Cortex of kidney (tissue), 1 donor: ENCODE measurements at places on chromosomes 16 and 17.

GRCh38 chr16:84176192-84177053 is 10.4 kb downstream of the TAF1C start:
- no peak for DNase-seq

DNA sequence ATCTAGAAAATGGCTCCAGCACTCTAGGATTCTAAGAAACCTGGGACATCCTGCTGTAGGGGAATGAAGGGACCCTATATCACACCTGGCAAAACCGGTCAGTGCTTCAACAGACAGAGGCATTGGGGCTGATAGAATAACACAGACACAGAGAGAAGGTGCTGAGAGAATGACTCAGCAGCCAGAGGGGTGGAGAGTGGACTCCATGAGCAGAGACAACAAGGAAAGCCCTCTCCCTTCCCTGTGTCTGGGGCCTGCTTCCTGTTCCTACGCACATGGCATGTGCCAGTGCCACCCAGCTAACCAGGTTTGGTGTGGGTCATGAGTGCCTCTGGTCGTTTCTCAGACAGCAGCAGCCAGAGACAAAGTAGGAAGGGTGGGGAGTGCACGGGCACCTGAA is 140.3 kb downstream of the CCT6B start:
- DNase-seq, result no peak

- no peak for DNase-seq
Measured at GRCh38 chr17:45282683-45283644, 21.1 kb upstream of the SPATA32 start.

DNA sequence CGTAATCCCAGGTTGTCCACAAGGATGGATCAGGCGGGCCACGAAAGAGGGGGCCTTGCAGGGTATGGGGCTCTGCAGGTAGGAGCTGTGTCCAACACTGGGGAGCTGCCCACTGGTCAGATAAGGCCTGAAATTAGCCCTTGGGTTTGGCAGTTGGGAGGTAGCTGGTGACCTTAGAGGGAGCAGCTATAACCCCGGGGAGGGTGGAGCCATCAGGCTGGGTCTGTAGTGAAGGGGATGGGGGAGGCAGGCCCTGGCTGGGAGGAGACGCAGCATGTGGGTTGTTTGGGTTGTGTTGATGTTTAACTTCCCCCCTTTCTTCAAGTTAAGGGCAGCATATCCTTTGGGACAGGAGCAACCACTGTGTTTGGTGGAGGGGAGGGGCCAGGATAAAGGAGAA is 5.9 kb downstream of the MLLT6 start:
- DNase-seq, result no peak

DNA sequence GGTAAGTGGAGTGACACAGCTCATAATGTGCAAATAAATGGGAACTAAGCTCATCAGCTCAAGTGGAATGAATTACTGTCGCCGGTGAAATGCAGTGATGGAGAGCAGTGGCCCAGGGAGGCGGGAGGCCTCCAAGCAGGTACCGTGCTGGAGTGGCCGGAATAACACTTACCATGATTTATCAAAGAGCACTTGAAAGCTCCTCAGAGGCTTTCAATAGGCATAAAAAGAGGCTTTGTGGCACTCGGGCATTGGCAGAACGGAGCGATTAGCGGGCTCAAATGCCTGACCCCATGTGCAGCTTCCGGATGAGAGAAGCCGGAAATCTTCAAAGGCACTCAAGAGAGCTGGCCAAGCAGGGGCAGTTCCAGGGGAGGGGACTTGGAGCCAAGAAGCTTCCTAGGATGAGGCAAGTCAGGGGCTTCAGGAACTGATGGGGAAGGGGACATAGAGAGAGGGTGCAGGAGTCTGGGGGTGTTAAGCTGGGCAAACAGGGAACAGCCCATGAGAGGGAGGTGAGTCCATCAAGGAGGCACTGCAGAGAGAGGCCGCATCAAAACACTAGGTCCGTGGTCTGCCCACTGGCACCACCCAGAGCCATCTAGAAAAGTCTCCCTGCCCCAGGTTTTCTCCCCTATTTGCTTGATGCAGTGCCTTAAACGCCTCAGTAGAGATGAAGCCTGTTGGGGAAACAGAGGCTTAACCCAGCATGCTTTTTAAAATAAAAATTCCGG is 144.0 kb upstream of the IRX6 start:
- no peak for DNase-seq

- no peak for DNase-seq
Measured at GRCh38 chr17:47686664-47687327, 7.2 kb upstream of the TBKBP1 start.

- no peak for DNase-seq
Measured at GRCh38 chr16:2482249-2482648, 7.3 kb downstream of the TBC1D24 start.

- no peak for DNase-seq
Measured at GRCh38 chr17:77451245-77451893, 310.6 kb downstream of the SEC14L1 start.

- no peak for DNase-seq
Measured at GRCh38 chr16:55479430-55480140, 587 bp downstream of the MMP2 start.

DNA sequence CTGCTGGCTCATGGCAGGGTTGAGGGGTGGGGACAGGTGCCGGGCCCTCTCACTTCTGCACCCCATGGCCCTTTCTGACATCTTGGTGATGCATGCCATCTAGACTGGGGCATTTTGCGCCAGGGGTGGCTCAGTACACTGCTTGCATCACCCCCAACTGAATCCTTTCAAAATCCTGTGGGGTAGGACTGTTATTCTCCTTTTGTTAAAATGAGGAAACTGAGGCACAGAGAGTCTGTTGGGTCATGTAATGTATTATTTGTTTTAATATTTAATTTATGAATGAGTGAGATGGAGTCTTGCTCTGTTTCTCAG is 9.9 kb downstream of the ADCY7 start:
- DNase-seq, result no peak

- DNase-seq, result no peak
Measured at GRCh38 chr17:15240644-15241043, 24.5 kb downstream of the PMP22 start.

DNA sequence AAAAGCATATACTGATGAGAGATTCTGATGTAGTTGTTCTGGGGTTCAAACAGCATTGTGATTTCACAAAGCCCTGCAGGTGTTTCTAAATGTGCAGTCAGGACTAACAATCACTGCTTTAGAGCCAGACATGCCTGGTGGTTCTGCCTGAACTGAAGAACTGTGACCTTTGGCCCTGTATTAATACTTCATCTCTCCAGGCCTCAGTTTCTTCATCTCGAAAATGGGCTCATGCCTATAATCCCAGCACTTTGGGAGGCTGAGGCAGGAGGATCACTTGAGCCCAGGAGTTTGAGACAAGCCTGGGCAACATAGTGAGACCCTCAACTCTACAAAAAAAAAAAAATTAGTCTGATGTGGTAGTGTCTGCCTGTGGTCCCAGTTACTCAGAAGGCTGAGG is 3.9 kb downstream of the DNAI2 start:
- DNase-seq, result no peak

- DNase-seq, result no peak
Measured at GRCh38 chr16:3681206-3681605, 26.7 kb downstream of the DNASE1 start.

- DNase-seq, result no peak
Measured at GRCh38 chr16:81861503-81861902, 82.4 kb downstream of the PLCG2 start.

- no peak for DNase-seq
Measured at GRCh38 chr17:50448643-50449042, 20.0 kb downstream of the CHAD start.

DNA sequence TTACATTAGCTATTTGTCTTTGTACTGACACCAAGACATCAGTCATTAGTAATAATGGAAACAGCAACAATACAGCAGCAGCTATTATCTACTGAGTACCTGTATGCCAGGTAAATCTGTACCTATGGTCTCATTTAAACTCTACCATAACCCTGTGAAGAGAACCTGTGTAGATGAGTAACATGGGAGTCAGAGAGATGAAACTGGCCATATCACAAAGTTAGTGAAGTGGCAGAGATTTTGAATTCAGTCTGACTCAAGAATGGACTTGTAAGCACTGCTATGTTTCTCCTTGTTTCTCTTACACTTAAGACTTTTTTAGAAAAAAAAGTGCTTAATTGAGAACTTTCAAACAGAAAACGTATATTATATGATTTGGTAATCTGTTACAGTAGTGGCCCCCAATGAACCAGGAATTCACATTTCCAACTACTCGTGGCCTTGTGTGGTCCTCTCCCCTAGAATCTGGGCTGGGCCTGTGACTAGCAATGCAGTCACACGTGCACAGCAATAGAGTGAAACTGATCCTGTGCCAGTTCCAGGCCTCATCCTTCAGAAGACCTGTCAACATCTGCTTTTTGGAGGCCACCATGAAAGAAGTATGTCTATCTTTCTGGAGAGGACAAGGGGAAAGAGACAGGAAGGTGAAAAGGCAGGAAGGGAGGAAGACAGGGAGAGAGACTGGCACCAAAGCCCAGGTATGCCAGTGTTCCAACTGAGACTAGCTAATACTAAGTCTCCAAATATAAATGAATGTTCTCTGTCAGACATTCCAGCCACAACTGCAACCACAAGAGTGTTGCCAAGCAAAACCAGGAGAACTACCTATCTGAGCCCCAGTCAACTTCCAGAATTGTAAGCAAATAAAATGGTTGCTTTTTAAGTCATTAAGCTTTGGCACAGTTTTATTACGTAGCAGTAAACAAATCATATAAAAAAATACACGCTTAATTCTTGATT is 12.0 kb downstream of the CRLF3 start:
- no peak for DNase-seq

DNA sequence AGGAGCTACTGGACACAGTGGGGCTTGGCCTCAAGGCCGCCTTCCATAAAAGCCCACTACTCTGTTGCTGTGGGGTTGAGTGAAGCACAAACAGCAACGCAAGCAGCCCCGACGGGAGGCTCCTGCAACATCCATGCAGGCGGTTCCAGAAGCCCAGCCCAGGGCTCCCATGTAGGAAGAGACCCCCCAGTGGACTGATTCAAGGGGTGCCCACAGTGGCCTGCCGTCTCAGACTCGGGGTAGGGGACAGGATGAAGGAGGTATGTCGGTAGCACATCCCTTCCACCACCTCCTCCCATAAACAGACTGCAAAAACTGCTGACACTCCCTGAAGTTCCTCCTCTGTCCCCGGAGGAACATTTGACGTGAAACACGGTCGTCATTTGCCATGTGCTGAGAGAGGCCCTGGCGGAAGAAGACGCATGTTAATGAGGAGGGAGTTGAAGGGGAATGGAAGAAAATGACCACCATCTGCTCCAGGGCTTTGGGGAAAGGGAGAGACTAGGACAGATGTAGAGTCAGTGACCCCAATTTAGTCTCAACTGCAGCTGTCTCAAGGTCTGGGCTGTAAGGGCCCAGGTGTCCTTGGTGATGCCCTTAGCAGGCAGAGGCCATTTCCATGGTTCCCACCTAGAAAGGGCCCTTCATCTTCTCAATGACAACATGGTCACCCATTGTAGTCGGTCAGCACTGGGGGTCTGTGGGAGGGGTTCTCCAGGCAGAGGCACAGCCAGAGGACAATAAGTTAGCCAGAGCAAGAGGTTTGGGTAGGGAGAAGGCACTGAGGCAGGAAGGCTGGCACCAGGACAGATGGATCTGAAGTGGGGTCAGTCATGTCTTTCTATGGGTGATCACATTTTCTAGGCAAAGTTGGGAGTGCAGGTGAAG is 200.6 kb downstream of the CPPED1 start:
- no peak for DNase-seq

DNA sequence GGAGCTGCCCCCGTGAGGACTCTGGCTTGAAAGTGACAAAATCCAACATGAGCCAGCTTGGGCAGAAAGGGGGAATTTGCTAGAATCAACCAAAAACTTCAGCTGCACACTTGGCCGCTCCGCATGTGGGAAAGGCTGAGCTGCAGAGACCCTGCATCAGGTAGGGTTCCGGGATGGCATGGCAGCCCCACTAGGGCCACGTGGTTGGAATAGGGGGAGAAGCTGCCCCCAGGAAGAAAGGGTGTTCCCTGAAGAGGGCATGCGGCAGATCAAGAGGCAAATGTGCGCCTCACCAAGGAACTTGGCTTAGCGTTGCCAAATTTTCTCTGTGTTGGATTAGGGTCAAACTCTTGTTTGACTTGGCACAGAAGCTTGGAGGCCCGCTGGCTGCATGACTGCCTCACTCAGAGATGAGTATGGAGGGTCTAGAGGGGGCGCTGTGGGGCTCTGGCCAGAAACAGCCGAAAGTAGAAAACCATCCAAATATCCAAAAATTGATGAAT is 29.2 kb upstream of the WFIKKN2 start:
- DNase-seq, result no peak

DNA sequence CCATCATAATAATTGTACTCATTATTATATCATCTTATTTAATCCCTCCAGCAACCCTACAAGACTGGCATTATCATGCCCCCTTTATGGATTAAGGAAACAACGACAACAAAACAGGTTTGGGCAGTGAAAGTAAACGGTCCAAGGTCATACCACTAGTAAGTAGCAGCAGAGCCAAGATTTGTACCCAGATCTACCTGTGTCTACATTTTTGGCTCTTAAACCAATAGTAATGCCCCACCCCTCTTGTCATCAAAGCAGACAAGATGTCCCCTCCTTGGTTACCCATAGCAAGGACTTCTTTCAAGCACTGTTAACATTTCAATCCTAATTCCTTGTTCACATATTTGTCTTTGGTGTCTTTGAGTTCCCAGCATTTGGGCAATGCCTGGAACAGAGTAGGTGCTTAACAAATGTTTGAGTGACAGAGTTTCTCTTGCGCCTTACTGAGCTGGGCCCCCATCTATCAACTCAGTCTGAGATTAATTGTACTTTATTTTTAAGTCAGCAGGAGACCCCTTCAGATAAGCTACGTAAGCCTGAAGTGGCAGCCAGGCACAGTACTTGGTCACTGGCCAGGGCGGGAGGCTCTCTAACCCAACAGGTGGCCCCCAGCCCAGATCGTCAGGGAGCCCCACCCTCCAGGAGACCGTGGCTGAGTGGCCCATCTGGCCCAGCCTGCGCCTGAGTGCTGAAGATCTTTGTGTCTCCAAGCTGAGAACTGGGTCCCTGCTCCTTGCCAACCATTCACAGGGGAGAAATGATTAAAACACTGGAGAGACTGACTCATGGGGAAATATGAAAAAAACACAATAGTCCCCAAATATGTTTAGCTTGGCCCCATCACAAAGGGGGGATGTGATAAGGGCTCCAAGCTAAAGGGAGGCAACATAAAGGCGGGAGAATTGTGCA is 75.8 kb downstream of the AXIN2 start:
- DNase-seq, result no peak

DNA sequence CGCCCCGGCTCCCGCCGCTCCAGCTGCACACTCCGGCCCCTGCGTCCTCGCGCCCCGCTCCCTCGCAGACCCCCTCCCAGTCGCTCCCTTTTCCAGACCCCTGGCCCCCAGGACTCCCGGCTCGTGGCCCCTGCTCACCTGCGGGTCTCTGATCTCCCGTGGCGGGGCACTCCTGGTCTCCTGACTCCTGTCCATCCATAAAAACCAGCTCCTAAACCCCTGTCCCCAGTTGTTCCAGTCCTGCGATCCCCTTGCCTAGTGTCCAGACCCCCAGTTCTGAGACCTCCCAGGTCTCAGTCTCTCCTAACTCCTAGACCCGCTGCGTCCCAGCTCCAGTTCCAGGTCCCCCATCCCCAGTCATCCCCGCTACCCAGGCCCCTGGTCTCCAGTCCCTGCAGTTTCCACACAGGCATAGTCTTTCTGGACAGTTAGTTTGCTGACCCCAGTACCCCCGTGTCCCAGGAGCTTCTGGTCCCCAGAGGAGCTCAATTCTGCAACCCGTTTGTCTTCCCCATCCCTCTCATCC is 379 bp downstream of the SNX29 start:
- no peak for DNase-seq
